Smooth muscle cell of the brain vasculature (primary cell): ENCODE measurements at places on chromosomes 5 and 9.

GRCh38 chr9:94622087-94622800 lies 17.1 kb downstream of the FBP1 start:
- DNase-seq = no peak

- DNase-seq = no peak
These were observed 141.9 kb upstream of the RASA1 start for GRCh38 chr5:87125766-87126165.

DNA sequence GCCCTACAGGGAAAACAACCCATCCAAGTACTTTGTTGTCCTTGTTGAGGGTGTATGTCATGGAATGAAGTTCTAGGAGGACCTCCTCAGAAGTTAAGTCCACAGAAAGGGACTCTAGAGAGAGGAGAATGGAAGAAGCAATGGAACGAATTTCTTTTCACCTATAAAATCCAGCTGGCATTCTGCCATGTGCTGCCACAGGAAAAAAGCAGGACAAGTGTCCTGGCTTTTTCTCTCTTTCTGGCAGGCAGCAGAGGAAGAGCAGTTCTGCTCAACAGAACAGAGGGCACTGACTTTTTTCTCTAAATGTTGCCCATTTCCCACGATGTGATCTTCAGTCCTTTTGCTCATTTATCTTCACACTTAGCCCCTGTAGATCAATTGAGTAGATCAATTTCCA lies 240.8 kb downstream of the MCTP1 start:
- DNase-seq = no peak

- DNase-seq = no peak
These were observed 4.0 kb downstream of the KLF4 start for GRCh38 chr9:107485458-107486043.

GRCh38 chr5:82362636-82363035 lies 84.5 kb upstream of the RPS23 start:
- no peak for DNase-seq

- DNase-seq = no peak
These were observed 40.3 kb upstream of the TNFAIP8 start for GRCh38 chr5:119315516-119315949.

DNA sequence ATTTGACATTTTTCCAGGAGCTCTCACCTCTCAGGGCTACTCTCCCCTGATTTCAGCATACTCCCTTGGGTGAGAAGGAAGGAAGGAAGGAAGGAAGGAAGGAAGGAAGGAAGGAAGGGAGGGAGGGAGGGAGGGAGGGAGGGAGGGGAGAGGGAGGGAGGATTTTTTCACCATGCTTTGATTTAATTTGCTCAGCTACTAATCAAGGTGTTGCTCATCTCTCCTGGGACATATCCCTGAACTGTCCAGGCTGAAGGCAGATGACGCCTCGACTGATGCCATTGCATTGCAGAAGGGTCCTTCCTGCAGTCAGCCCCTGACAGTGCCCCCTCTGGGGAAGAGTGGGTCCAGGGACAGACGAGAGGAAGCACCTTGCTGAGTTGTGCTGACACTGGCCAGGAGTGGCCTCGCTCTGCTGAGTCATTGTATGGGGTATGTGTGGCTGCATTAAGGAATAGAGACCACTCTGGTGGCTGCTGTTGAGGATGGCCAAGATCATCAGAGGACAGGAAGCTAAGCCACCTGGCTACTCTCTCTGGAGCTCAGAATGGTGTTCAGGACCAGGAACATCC lies 43.6 kb upstream of the CRB2 start:
- no peak for DNase-seq
